ENCODE measurements at places on chromosomes 12 and 14.

DNA sequence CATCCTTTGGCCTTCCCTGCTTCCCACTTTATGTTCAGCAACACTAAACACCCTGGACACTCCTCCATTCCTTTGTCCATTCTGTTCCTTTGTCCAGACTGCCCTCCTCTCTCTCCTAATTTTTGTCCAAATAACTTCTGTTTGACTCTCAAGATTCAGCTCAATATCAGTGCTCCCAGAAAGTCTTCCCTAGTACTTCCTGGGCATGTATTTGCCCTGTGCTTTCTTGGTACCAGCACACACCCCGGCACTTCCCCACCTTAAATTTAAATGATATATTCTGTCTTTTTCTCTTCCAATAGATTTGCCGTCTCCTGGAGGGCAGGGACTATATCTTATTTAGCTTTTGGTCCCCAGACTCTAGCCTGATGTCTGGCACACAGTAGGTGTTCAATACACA is 6.5 kb upstream of the APOLD1 start:
- DNase-seq: no peak

DNA sequence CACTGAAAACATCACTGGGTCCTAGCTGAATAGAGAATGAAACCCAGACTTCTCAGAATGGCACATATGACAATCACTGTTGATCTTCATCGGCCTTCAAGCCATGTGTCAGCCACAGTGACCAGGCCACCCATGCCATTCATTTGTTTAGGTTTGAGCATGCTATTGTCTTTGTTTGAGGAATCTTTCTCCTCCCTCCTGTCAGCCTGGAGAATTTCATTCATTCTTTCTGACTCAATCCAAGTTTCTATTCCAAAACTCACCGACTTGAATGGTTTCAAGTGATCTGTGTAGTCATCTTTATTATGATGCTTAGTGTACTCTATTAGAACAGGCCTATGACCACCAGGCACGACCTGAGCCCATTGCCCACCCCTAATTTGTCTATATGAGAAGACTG is 106.3 kb downstream of the ETNK1 start:
- no peak for DNase-seq

DNA sequence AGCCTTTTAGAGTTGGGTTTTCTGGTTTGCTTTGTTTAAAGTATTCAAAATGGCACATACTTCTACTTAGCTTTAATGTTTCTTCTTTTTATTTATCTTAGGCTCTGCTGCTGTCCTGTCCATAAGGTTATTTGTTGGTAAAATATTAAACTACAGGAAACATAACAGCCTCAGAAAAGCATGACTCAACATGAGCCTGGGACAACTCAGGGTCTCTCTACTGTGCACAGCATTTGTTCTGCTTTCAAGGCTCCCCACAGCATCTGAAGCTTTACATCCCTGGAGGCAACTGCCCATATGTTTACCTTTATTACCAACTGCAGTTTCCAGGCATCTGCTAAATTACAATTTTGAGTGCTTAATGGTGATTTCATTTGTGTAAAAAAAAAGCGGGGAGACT is 954.2 kb upstream of the FBXO33 start:
- no peak for DNase-seq

- no peak for DNase-seq
Observed at GRCh38 chr14:95432144-95433093, 84.0 kb downstream of the SYNE3 start.

DNA sequence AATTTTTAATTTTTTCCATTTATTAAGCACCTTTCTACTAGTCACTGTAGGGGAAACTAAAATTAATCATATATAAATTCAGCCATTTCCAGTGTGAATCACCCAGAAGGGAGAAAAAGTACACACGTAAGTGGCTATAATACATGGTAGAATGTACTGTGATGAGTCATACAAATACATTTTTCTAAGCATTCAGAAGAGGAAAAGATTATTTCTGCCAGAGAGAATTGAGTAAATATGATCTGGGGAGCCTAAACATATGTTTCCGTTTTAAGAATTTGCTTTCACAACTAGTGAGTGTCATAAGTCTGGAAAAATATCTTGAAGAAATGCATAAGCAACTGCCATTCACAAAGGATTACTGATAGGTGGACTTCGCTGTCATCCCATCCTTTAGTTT is 102.8 kb downstream of the TGFB3 start:
- DNase-seq: no peak

DNA sequence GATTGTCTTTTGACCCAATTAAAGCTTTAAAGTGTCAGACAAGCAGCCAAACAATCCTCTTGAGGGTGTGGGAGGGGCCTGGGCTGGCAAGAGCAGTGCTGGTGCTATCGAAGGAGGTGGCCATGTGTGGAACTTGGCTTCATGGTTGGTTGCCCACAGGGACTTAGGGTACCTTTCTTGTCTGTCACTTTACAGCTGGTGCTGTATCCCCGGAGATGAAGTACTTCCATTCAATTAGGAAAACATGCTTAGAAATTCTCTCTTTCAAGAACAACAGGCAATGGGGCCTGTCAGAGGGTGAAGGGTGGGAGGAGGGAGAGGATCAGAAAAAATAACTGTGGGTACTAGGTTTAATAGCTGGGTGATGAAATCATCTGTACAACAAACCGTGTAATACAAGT is 86.5 kb downstream of the DAAM1 start:
- no peak for DNase-seq

DNA sequence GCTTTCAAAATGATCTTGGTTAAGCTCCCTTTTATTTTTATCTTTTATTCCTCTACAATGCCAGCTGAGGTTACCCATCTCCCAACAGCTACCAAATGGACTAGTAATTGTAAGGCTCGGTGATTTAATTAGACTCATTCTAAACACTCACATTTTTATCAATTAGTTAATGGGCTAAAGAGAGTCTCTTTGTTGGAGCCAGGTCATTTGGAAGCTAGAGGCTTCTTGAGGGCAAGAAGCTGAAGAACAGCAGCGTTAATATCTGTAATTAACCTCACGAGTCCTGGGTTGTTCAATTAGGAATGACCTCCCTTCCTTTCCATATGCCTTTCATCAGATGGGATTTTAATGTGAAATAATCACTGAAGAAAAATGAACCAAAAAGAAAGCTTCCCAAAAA is 56.9 kb downstream of the OTX2 start:
- no peak for DNase-seq

DNA sequence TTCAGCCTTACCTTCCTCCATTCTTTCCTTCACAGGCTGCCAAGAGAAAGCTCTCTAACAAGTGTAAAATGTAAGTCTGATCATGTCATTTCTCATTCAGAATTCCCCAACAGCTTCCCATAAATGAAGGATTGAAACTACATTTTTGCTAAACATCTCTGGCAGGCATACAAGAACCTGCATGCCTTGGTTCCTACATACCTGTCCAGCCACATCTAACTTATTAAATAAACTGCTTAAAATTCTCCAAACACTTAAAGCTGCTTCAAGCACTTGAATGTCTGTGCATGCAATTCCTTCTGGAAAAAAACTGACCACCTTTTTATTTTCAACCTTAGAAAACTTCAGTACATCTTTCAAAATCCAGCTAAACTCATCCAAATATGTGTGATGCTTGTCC is 84.4 kb upstream of the DCN start:
- DNase-seq: no peak

GRCh38 chr12:76634133-76634532 is 74.6 kb upstream of the OSBPL8 start:
- no peak for DNase-seq

GRCh38 chr12:67112586-67112985 is 156.6 kb upstream of the CAND1 start:
- no peak for DNase-seq

- DNase-seq: no peak
Observed at GRCh38 chr14:65151609-65151956, 49.3 kb upstream of the MAX start.

DNA sequence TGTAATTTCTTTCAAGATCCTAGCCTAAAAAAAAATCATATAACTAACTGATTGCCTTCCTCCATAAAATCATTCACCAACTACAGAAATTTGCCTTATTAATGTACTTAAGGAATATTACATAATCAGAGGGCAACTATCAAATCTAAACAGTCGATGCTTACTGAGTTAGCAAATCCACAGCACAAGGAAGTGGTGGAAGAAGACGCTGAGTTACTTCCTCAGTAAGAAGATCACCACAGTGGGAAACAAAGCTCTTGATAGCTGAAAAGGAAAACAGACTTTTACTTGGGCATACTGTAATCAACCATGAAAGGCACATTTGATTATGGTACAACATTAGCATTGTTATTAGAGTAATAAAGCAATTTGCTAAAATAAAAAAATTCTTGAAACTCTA is 48.7 kb downstream of the HEATR5A start:
- DNase-seq: no peak

GRCh38 chr12:113638460-113638775 is 166.7 kb upstream of the LHX5 start:
- DNase-seq: no peak

GRCh38 chr12:50753232-50753769 is 10.6 kb upstream of the ATF1 start:
- no peak for DNase-seq

GRCh38 chr12:56761812-56762211 is 1.3 kb upstream of the HSD17B6 start:
- no peak for DNase-seq

GRCh38 chr14:102424520-102424919 is 61.8 kb downstream of the TECPR2 start:
- no peak for DNase-seq
